ENCODE measurements at places on chromosomes 7 and 10.

DNA sequence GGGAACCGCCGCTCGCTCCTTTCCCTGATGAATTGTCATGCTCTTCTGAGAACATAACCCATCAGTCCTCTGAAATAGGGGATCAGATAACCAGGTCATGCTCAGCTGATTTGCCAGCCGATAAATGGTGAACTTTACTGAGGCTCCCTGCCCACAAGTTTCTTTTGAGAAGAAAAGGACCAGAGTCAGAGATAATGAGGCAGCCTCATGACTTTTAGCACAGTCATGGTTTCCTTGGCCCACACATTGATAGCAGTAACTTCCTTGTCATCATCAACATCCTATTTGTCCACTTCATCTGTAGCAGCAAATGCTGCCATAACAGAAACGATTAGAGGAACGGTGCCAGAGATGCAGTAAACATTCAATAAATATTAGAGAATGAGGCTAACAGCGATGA lies 509.0 kb downstream of the GATA3 start:
- no peak for DNase-seq

DNA sequence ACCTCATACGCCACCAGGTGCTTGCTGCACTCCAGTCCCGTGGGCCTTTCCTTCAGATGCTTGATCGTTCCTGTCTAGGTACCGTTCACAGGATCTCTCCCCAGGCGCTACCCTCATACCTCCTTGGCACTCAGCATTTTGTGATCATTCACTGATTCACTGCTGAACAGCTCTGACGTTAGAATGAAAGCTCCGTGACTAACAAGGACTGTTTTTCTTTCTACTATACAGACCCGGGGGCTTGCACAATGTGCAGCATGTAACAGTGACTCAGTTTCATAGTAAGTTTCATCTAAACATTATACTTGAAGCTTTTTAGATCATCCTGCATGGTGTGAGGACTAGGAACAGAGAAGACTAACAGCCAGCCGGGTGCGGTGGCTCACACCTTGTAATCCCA lies 20.6 kb downstream of the KIN start:
- no peak for DNase-seq

DNA sequence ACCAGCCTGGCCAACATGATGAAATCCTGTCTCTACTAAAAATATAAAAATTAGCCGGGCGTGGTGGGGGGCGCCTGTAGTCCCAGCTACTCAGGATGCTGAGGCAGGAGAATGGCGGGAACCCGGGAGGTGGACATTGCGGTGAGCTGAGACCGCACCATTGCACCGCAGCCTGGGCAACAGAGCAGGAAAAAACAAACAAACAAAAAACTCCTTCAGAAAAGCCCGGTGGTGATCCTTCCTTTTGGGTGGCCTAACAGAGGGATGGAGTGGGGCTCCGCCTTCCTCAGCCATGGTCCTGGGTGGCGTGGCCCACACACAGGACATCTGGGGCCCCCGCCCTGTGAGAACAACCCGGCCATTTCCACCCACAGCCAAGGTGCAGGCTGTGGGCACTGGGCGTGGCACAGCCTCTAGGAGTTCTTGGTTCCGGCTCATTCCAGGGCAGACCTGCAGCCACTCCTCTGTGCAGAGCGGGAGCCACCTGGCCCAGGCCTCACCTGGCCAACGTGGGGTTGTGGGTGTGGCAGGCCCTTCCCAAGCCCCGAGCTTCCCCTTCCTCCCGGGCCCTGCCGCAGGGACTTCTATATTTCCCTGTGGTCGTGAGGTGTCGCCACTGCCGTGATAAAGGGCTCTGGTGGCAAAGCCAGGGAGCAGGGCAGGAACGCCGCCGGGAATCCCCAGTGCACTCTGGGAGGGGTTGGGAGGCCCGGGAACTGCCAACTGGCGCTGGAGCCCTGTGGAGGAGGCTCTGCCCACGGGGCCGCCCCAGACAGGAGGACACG lies 37.6 kb downstream of the GET4 start:
- DNase-seq, result no peak

GRCh38 chr10:58435297-58435985 lies 50.2 kb downstream of the TFAM start:
- DNase-seq, result no peak

GRCh38 chr10:3126741-3127346 lies 45.7 kb downstream of the PITRM1 start:
- DNase-seq, result no peak

DNA sequence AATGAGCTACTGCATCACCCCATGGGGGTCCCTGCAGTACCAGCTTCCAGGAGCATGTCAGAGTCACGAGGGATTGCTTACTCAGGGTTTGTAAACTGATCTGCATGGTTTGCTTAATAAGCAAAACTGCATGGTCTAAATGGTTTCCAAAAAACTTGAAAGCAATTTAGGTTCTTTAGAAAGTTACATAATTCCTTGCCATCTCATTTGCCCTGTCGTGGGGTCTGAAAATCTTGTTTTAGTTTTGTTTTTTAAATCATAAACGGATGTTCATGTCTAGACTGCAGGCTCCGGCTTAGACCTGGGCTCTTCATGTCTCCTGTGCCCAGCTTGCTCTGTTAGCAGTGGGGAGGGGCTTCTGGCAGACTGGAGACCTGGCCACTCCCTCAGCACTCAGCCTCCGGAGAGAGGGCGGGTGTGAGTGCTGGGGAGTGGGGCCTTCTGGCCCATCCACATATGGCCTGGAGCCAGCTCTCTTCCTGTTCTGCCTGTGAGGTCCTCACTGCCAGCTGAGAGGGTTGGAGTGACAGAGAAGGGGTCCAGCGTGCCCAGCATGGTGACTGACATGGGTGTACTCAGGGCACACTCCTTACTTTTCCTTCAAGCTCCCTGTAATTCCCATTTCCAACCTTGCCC lies 17.5 kb downstream of the PRF1 start:
- DNase-seq, result no peak

DNA sequence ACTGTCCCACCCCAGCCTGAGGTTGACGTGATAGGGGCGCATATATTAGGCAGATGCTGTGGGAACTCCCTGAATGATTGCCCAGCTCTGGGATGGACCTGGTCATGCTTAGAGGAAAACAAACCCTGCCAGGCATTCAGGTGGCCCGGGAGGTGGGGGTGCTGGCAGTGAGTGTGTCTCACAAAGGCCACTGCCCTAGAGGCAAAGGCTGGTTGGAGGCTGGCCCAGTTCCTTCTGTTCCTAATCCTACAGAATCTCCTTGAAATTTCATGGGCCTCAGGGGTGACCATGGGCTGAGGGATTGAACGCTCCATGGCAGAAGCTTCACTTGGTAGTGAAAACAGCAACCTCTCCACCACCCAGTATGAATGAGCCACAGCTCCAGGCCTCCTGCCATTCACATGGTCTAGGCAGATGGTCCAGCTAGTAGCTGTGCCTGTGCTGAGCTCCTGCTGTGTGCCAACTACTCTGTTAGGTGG lies 25.6 kb downstream of the ADRA2A start:
- DNase-seq, result no peak

- DNase-seq, result no peak
Measured at GRCh38 chr7:132836746-132837145, 245.1 kb downstream of the CHCHD3 start.

DNA sequence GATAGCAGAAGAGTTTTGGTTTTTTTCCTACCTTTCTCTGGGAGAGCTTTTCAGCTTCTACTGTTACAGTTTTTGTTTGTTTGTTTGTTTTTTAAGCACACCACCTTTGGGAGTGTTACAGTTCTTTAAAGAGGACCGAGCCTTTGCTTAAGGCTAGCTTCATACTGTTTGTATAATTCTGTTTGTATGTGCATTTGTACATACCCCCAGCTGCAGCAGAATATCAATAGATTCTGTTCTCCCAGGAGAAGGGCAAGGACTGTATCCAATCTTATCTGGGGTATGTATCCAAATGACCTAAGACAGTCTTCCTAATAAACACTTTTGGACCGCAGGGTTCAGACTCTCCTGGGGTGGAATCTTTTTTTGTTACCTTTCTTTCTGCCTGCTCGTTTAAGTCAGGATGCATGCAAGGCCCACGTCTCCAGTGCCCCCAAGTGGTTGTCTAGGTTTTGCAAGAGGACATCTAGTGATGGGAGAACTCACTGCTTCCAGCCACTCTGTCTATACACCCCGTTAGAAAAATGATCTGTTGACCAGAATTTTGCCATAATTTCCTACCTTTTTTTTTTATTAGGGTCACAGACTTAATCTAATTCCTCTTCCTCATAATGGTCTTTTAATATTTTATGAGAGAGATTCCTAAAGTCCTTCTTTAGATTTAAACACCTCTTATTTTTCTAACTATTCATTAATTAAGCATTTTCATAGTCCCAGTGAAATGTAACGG lies 23.9 kb downstream of the NRF1 start:
- peak; percentile 65 for DNase-seq

GRCh38 chr7:118878336-118878735 lies 653.8 kb downstream of the ANKRD7 start:
- DNase-seq, result no peak

GRCh38 chr10:86837663-86838062 lies 81.2 kb downstream of the BMPR1A start:
- no peak for DNase-seq

DNA sequence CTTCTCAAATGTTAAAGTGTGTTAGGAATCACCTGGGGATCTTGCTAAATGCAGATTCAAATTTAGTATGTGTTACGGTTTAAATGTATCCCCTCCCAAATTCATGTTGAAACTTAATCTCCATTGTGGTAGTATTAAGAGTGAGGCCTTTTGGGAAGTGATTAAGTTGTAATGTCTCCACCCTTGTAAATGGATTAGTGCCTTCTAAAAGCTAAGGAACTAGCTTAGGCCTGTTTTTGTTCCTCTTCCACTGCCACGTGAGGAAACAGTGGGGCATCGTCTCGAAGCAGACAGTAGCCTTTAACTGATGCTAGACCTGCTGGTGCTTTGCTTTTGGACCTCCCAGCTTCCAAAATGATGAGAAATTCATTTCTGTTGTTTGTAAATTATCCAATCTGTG lies 52.3 kb upstream of the SEMA3D start:
- no peak for DNase-seq

- DNase-seq, result no peak
Measured at GRCh38 chr10:61163403-61163802, 219.4 kb upstream of the RHOBTB1 start.

DNA sequence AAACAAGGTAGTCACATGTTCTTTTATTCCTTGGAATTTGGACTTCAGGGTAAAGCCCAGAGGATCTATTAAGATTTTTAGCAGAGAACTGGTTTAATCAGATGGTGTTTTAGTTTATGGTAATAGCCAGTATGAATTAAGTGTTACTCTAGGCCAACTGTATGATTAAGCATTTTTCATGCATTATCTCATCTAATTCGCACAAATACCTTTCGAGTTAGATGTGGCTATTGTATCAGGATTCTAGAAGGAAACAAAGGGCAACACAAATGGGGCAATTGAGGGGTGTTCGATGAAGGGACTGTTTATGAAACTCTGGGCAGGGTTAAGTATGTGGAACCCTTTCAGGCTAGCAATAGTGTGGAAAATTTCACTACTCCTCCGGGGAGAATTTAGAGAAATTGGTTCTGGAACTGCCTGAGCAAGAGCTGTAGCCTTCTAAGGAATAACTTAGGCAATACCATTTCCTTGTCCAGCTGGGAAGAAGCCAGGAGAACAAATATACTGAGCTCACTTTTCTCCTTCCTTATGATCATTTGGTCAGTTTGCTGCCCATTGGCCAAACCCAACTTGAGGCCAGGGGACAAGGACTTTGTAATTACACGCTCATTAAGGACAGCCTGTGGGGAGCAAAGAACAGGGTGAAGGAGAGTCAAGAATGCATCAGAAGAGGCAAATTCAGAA lies 319.0 kb upstream of the FZD1 start:
- DNase-seq, result no peak

DNA sequence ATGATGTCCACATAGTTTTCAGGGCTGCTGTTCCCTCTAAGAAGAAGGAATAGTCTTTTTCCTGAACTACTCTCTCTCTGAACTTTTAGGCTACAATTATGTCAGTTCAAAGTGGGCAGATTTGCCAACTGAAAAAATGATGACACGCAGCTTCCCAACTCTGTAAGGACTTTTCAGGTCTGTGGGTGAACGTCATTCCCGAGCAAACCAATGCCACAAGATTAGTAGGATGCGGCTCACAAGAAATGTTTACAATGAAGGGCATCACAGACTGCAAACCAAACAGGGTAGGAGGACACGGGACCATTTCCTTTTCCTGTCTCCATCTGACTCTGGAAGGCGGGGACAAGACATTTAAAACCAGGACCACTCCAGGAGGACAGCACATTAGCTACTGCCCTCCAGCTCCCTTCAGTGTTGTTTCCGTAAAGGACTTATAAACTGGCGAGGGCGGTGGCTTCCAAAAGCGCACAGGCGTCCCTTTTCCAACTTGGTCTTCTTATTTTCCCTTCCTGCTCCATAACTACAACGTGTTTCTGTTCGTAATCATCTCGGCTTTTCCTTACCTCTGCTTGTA lies 539 bp upstream of the MKLN1 start:
- DNase-seq, result no peak

- no peak for DNase-seq
Measured at GRCh38 chr7:83149466-83149865, 13.2 kb downstream of the PCLO start.

DNA sequence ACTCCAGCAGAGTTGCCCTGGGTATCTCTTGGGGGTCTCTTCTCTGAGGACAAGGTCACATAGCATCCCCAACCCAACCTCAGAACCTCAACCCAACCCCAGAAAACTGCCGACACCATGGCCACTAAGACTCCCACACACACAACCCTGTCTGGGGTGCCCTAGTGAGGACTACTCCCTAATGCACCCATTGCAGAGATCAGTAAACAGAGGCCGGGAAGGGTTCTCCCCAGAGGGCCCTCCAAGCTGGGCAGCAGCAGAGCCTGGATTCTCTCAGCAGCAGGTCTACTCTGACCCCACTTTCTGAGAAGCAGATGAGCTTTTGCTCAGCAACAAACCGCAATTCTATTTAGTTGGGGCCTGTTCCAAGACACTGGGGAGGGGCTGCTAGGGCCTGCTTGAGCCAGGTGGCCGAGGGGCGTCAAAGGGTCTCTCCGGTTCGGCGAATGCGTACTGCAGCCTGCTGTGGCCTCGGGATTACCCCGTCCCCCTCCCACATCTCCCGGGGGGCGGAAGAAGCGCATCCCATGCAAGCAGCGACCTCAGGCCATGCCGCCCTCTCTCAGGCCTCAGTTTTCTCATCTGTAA lies 828 bp downstream of the OGDHL start:
- no peak for DNase-seq

- no peak for DNase-seq
Measured at GRCh38 chr7:119664601-119665000, 608.4 kb upstream of the KCND2 start.

DNA sequence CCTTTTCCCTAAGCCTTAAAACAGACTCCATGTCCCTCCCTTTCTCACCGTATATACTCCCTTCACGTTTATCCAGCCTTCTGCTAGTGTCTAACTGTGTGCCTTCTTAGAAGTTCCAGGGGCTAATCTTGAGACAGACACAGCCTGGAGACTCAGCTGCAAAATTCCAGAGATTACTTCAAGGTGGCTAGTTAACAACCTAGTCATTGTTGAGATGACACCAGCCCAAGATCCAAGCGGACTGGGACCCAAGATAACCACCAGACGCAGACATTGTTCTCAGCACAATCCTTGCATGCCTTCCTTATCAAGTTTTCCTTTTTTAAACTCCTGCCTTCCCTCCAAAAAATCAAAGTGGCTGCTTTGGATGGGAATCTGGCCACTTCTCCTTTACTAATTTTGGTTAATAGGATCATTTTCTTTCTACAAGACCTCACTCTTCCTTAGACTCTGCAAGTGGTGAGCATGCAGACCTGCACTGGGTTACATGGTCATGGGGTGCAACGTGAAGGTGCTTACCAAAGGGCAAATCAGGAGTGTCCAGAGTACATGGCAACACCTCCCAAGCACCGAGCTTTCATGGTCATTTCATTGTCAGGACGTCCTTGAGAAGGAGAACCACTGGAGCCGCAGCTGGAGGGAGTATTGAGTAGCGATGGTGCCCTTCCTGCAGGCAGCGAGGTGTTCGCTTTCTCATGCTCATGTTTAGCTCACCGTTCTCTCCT lies 69.7 kb downstream of the ANLN start:
- DNase-seq, result no peak

All from activated T-cell treated with anti-CD3 and anti-CD28 coated beads, Interleukin-2, amount 50 U/mL, for 24 hours (primary cell).